ENCODE measurements at places on chromosomes 7 and 10.

DNA sequence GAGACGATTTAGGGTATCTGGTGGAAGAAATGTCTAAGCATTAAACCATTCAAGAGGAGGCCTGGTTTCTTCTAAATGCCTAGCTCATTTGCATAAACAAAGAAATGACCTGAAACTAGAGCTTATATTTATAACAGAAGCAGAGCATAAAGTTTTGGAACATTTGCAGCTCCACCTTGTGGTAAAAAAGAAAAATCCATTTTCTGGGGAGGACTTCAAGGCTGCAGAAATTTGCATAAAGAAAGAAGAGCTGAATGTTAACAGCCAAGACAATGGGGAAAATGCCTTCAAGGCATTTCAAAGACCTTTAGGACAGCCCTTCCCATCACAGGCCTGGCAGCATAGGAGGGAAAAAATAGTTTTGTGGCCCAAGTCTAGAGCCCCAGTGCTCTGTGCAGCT is 362.0 kb downstream of the ZNF248 start:
- no peak for DNase-seq

DNA sequence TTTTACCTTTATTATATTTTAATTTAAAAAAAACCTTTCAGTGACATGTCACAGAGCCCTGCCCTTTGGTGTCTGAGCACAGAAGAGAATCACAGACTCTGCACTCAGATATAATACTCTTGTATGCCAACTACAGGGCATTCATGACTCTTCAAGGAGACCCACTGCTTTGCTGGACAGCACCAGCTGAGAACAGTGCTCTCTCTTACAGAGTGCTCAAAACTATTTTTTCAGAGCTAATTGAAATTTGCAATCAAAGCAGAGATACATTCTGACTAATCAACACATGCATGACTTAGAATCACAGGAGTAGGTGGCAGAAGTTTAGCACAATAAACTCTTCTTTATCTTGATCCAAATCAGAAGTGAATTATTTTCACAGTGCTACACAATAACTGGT is 99.1 kb downstream of the OSBPL3 start:
- DNase-seq: no peak

GRCh38 chr7:128708235-128708634 is 30.9 kb upstream of the CALU start:
- DNase-seq: no peak

- no peak for DNase-seq
Observed at GRCh38 chr10:94963901-94964300, 25.4 kb downstream of the CYP2C9 start.

- DNase-seq: no peak
Observed at GRCh38 chr7:88665892-88666514, 93.5 kb upstream of the ZNF804B start.

- DNase-seq: no peak
Observed at GRCh38 chr7:77796109-77796508, 2.1 kb downstream of the TMEM60 start.

DNA sequence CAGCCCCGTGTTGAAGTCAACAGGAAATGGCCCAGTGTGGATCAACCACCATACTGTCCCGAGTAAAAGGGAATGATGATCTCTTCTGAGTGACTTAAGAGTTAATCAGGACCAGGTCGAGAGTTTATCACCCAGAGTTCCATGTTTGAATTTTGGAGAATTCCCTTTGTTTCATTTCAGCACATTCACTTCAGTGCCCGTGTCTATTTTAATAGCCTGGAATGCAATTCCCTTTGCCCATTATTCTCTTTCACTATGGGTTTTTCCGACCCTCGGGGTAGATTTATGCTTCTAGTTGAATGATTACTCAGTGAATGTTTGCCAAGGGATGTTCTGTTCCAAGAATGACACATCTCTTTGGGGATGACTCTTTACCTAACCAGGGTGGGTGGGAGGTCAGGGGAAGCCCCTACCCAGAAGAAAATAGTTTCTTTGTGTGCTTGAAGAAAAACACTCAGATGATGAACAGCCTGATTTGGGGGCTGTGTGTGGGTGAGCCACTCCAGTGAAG is 594.9 kb downstream of the INHBA start:
- no peak for DNase-seq

- no peak for DNase-seq
Observed at GRCh38 chr7:149716932-149717307, 56.5 kb downstream of the ZNF467 start.

- DNase-seq: no peak
Observed at GRCh38 chr10:49119746-49120145, 4.4 kb upstream of the VSTM4 start.

DNA sequence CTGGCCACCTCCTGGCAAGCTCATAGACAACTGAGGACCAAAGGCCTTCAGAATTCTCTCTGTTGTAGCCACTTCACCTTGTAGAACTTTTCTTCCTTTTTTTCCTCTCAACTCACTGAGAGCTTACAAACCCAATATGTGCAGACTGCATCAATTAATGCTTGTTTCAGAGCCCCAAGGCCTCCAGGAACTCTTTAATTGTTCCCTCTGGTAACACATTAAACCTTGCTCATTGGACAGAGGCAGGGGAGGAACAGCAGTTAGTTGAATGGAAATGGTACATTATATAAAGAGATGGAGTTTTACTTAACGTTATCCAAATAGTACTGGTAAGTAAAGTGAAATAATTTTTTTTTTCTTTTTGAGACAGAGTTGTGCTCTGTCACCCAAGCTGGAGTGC is 25.2 kb downstream of the STMP1 start:
- DNase-seq: no peak

- DNase-seq: peak; percentile 17
Observed at GRCh38 chr7:29955799-29956486, 33.7 kb downstream of the SCRN1 start.

Measured in GM18507 (cell line).